NCI-H1092 (cell line): ENCODE measurements at places on chromosomes 3 and 15.

DNA sequence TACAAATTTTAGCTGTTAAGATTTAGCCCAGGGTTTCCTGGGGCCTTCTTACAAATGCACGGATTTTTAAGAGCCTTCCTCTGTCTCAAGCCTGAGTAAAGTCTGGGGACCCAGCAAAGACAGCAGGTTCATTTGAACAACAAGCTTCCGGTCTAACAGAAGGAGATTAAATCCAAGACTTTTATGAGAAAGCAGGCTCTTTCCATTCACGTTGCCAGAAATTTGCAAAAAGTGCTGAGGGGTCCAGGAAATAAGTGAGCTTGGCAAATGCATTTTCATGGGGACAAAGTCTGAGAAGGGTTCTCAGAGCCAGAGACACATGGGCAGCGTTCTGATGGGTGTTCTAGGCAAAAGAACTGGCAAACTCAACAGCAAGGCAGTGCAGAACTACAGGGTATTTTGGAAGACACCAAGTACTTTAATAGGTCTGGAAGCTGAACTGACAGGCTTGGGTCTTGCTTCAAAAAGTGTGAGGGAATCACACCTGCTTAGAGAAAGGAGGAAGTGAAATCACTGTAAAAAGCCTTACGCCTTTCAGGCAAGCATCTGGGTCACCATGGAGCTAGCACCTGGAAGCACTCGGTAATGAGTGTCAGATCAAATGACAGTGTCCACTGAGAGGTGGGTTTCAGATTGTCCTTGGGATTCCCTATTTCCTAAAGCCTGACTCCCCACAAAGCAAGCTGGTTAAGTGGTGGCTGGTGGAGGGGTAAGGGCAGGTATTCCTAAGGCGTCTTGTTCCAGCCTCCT lies 115.8 kb upstream of the ARHGEF3 start:
- DNase-seq = peak; percentile 62

DNA sequence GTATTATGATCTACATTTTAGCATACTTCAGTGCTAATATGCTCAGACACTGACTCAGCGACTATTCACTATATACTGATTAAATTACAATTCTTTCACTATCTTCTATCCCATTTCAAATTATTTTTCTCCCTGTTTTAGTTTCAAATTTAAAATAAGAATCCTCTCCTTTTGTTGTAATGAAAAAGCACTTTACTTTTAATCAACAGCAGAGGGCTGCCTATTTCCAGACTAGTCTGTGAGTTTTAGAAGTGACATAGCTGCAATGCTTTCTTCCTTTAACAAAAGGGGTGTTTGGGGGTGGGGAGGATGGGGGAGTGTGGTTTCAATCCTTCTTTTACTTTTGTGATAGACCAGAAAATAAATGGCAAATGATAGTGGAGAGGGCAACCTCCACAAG lies 2.4 kb downstream of the NEDD4 start:
- no peak for DNase-seq

GRCh38 chr3:44468572-44469520 lies 8.6 kb downstream of the ZNF445 start:
- no peak for DNase-seq

DNA sequence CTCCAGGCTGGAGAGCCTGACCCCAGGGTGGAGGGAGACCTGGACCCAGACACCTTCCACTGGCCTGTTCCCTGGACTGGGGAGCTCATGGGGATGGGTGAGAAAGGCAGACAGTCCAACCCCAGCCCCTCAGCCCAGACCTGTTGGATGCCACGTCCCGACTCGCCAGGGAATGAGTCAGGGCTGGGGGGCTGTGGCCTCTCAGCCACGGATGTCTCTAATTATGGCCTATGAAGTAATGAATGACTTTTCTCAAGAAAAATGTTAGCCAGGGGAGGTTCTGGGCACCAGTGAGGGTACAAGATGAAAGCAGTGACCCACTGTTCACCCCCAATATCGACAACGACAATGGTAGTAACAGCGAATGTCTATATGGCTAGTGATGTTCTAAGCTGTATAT lies 107.0 kb upstream of the RPL32 start:
- DNase-seq = no peak

DNA sequence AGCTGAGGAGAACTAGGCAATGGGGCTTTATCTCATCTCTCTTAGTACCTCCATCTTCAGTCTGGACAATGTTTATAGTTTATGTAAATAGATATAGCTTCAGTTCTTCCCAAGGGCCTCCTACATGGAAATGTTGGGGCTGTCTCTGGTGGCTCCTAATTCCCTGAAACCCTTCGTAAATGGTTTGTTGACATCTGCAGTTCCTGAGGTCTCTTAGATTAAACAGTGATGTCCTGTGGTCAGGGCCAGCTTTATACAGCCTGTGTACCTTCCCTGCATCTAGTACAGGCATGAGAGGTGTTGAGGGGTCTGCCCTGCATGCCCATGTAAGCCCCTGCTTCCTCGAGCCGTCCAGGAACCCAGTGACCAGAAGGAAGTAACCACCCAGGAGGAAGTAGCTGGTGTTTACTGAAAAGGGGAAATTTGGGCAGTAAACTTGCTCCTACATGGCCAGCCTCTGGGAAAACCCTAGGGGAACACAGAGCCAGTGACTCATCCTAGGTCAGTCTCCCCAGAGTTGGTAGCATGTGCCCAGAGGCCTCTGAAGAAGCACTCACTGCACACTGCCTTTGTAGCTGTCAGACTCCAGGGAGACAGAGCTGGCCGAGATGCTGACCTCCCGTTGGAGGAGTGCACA lies 4.7 kb upstream of the TBC1D2B start:
- DNase-seq = no peak

GRCh38 chr3:163863146-163863545 lies 1215.2 kb downstream of the SI start:
- no peak for DNase-seq

DNA sequence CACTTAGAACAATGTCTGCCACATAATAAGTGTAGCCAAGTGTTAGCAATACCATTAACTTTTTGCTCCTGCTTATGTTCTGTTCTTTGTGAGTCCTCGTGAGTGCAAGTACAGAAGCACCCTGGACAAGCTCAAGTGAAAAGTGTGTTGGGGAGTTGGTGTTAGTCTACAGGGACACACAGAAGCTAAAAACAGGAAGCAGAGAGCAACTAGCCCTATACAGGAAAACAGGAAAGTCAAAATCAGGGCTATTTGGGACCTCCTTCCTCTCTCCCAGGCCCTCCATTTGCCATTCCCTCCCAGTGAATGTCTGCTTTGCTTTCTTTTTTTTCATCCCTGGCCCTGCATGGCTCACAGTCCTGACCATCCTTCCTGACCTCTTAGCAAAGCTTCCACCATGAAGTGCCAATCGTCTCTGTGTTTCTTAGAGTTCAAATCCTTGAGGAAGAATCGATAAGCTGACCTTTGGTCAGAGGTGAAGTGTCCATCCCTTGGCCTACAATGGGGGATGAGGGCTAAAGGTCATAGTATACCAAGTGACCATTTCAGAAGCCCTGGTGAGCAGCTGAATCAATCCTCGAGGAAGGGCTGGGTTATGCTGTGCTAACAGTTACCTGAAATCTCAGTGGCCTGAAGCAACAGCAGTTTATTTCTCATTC lies 328.2 kb downstream of the SHQ1 start:
- DNase-seq = no peak

GRCh38 chr3:187565701-187566100 lies 104.5 kb downstream of the SST start:
- DNase-seq = no peak

DNA sequence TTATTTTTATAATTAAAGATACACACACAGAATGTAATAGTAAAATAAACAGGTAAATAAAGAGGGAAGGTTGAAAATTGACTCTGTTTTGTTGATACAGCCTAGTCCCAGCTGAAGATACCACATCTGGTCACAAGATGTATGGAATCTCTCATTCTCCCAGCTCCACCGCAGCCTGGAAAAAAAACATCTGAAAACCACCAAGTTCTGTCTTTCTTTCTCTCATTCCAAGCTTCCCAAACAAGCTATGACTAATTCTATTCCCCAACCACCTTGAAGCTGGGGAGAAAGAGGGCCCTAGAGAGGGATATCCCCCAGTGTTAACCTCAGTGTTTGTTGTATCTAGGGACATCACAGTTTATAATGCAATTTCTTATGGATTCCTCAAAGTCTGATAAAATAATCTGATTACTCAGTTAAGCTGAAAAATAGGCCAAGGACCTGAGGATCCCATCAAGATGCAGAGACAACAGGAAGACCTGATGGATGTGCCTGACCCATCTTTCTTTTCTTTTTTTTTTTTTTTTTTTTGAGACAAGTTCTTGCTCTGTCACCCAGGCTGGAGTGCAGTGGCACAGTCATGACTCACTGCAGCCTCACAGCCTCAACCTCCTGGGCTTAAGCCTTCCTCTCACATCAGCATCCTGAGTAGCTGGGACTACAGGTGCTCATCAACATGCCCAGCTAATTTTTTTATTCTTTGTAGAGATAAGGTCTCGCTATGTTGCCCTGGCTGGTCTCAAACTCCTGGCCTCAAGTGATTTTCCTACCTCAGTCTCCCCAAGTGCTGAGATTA lies 38.1 kb downstream of the SRGAP3 start:
- DNase-seq = no peak

GRCh38 chr3:194913316-194913715 lies 227.6 kb downstream of the FAM43A start:
- no peak for DNase-seq

GRCh38 chr3:56137415-56137814 lies 330.9 kb downstream of the ERC2 start:
- peak; percentile 34 for DNase-seq

DNA sequence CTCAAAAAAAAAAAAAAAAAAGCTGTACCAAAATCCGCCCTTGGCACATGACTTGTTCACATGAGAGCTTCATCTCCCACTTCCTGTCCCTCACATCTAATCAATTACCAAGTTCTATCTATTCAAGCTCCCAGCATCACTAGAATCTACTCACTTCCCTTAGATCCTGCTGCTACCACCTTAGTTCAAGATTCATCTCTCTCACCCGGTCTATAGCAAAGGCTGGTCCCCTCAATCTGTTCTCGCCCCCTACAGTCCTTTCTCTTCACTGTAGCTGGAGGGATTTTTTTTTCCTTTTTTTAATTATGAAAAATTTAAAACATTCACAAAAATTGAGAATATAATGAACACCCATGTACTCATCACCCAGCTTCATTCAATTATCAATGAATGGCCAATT lies 16.7 kb upstream of the GPR160 start:
- DNase-seq = no peak

DNA sequence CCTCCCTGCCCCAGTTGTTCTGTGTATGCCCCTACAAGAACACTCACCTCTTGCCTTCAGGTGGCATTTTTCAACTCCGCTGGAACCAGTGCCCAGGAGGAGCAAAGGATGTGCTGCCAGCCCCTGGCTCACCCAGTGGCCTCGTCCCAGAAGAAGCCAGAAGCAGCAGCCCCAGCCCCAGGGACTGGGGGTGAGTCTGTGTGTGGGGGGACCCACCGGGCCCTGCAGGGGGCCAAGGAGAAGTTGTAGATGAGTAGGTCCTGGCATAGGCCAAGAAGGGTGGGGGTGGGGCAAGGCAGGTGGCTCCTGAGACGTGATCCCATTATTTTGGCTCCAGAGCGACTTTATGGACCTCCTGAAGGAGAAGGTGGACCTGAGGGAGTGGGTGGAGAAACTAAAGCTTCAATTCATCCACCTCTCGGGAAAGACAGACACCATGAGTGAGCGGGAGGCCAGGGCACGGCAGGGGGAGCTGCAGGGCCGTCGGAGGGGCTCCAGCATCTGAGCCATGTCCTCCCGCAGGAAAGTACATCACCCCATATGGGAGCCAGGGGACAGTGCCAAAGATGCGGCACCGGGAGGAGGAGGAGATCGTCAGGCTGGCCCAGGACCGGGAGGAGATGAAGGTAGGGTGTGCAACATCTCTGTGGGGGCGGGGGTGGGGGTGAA lies 29.3 kb downstream of the NGRN start:
- peak; percentile 24 for DNase-seq

DNA sequence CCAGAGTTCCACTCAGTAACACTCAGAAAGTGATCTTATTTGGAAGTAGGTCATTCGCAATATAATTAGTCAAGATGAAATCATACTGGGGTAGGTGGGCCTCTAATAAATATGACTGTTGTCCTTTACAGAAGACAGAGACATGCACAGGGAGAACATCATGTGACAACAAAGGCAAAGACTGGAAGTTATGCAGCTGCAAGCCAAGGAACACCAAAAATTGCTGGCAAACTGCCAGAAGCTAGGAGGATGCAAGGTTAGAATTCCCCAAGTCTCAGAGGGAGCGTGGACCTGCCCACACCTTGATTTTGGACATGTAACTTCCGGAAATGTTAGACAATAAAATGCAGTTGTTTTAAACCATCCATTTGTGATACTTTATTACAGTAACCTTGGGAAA lies 471.5 kb upstream of the AGTR1 start:
- DNase-seq = no peak

- DNase-seq = no peak
Observed at GRCh38 chr15:56699743-56700142, 33.6 kb downstream of the ZNF280D start.

- DNase-seq = no peak
Observed at GRCh38 chr3:29186982-29187725, 93.7 kb upstream of the RBMS3 start.

GRCh38 chr3:64728428-64728827 lies 40.6 kb upstream of the ADAMTS9 start:
- DNase-seq = no peak

DNA sequence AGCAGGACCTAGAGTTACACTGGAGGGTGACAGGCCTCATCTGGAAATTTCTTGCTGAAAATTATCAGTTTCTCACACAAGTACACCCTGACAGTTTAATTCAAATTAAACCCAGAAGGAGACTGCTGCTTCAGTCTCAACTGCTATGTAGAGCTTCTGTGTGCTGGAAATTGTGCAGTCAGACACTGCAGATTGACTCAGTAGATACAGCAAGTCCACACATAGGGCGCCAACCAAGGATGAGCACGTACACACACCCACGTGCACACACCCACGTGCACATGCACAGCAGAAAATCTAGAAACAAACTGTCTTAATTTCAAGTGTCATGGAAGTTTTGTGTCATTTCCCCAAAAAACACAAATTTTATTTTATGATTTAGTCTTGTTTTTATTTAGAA lies 192.9 kb downstream of the PDE8A start:
- DNase-seq = no peak

- DNase-seq = no peak
Observed at GRCh38 chr3:108722724-108723123, 34.5 kb downstream of the RETNLB start.

GRCh38 chr15:45801543-45801942 lies 166.7 kb downstream of the SQOR start:
- no peak for DNase-seq

- DNase-seq = no peak
Observed at GRCh38 chr15:50190723-50191122, 8.7 kb downstream of the SLC27A2 start.

DNA sequence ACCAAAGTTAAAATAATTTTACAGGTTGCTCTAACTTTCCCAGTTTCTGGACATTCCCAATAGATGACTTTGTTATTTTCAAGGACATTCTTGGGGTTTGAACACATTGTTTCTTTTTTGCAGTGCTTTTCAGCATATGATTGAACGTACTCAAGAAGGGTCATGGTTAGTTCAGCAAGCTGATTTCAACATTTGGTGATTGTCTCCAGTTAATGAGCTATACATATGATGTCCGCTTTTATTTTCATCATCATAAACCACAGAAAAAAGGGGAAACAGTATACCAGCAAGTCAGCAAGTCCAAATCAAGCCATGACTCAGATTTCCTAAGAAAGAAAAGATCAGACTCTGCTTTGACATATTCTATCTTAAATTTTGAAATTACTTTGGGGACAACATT lies 69.4 kb downstream of the B3GALNT1 start:
- no peak for DNase-seq

- DNase-seq = no peak
Observed at GRCh38 chr3:153080778-153081240, 81.2 kb upstream of the RAP2B start.

GRCh38 chr15:47961401-47962090 lies 159.2 kb upstream of the SLC24A5 start:
- no peak for DNase-seq

GRCh38 chr3:66115858-66116654 lies 77.3 kb upstream of the MAGI1 start:
- no peak for DNase-seq
